ENCODE measurements at places on chromosomes 5 and 9.

GRCh38 chr5:14917719-14918118 is 46.1 kb upstream of the ANKH start:
- DNase-seq, result no peak

- no peak for DNase-seq
Measured at GRCh38 chr5:150948539-150948938, 43.8 kb upstream of the ZNF300 start.

GRCh38 chr5:177495243-177496060 is 2.0 kb downstream of the PDLIM7 start:
- no peak for DNase-seq

DNA sequence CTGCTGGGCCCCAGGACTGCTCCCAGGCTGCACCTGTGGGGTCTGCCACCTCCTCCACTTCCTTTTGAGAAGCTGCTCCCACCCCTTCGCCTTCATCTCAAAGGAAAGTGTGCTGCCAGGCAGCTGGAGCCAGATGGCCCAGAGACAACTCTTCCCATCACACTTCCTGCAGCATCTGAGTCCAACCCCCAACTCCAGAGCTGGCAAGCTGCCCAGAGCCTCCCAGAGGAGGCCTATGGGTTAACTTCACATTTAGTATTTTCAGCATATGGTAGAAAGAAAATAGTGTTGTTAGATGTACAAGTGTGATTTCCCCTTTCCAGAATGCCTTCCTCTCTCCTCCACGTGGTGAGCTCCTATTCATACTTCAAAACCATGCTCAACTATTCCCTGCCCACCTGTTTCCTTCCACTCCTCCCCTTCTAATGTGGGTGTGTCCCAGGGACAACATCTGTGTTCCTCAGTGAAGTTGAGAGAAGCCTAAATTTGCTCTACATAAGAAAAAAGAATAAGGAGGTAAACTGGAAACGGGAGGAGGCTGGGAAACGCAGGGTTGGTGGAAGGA is 38.6 kb upstream of the KCNMB1 start:
- no peak for DNase-seq

GRCh38 chr9:124795881-124796431 is 19.0 kb downstream of the OLFML2A start:
- DNase-seq, result no peak

- DNase-seq, result peak; percentile 17
Measured at GRCh38 chr5:1008451-1009358, at the start of gene NKD2. Gene NKD2, plus strand, starts transcription at chr5:1008802. Its CDS starts 256 bp downstream, at chr5:1009058.
